AG08395 (cell line): ENCODE measurements at places on chromosomes 1 and 21.

- DNase-seq = no peak
Observed at GRCh38 chr1:119660253-119661083, 12.4 kb upstream of the ZNF697 start.

DNA sequence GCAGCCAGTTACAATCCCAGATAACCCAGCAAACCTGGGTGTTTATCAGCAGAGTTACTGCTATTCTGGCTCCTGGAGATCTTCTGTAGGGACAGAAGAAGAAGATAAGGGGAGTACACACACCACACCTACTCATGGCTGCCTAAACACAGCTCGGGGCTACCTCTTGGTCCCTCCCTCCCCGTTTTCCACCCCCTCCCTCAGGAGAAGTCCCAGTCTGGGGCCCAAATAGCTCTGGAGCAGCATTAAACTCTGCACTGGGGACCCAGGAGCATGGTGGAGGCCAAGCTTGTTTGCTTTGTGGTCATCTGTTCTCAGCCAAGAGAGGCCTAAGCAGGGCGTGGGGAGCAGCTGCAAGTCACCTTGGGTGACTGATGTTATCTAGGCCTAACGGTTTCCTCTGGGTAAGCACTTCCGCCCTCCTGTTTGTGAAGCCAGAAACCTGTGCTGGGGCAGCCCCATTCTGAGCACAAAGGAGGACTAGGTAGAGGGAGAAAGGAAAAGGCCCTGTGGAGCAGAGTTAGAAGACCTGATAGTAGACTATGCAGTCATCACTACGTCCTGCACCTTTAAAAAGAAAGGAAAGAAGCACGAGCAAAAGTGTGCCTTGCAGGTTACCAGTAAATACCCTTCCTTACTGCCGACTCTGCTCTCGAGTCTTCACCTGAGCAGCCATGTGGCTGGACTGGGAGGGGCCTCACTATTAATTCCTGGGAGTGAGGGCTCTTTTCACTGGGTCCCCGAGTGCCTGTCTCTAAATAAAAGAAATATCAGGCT, 2.0 kb upstream of the RCSD1 start:
- no peak for DNase-seq

GRCh38 chr1:118118873-118119463, 66.1 kb downstream of the SPAG17 start:
- DNase-seq = no peak

GRCh38 chr1:168088511-168089325, 48.0 kb downstream of the GPR161 start:
- DNase-seq = no peak

DNA sequence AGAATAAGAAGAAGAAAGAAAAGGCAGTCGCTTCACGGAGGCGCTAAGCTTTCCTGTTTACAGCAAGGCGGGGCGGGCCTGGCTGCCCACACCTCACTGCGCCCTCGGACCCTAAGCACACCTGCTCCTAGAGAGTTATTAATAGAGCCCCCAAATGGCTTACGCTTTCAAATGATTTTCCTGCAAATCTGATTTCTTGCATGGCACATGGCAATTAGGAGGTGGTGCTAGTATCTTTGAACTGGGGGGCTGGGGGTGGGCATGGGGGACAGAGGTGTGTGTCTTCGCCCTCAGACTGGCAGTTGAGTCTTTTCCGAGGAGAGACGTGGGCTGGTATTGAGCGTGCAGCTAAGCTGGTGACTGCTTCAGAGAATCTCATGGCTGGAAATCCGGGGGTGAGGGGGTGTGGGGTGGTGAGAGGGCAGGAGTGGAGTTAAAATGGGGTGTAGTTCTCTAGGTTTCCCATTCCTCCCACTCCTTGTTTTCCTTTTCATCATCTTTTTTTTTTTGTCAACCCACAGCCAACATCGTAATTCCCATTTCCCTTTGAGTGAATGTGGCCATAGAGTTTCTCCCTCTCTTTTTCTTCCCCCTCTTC, 1.3 kb downstream of the S1PR1 start:
- DNase-seq = no peak
